HT1080 (cell line): ENCODE measurements at places on chromosomes 5 and 9. TPM values are rescaled to one million over a fixed set of nuclear protein-coding genes. Genes with fewer than 3 reads are reported as not detected.

CNOT8 gene
- total RNA-seq: 40.0 and 52.5 TPM in 2 replicates

ARL10 gene
- total RNA-seq: 0.79 and 2.2 TPM in 2 replicates

CERCAM gene
- 60.9 and 65.5 TPM in 2 replicates for total RNA-seq

PRRX2 gene
- not detected in 2 replicates for total RNA-seq

EMB gene
- total RNA-seq: 14.2 and 18.5 TPM in 2 replicates

TAS2R1 gene
- not detected in 2 replicates for total RNA-seq

TMEM232 gene
- 0.27 and 0.77 TPM in 2 replicates for total RNA-seq

FOXD4 gene
- total RNA-seq: 1.1 and 1.2 TPM in 2 replicates

FRRS1L gene
- total RNA-seq: not detected in 2 replicates

PCDHB6 gene
- total RNA-seq: 0.13 and 0.27 TPM in 2 replicates

SREK1 gene
- 47.5 and 87.6 TPM in 2 replicates for total RNA-seq

CTXN3 gene
- not detected in 2 replicates for total RNA-seq

- no peak for DNase-seq
Measured at GRCh38 chr5:1666812-1667588, 132.6 kb downstream of the MRPL36 start.

GRCh38 chr9:18720691-18721090 is 246.7 kb downstream of the ADAMTSL1 start:
- DNase-seq: peak; percentile 38

DNA sequence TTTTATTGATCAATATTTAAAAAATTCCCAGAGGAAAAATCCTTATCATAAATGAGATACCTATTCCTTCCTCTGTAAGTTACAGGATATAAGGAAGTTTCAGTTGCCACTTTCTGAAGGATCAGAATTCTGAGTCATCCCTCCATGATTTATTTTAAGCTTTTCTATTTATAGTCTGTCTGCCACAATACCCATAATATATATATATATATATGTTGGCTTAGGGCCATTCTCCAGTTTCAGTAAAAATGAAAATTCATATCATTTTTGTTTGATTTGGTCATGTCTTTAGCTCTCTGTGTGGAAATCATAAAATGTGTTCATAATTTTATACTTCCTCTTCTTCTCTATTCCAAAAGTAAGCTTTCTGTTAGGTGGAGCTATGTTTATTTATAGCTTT is 215.8 kb upstream of the CYLC2 start:
- peak; percentile 11 for DNase-seq

GRCh38 chr5:165039748-165040147 is 1534.3 kb downstream of the MAT2B start:
- DNase-seq: no peak

- no peak for DNase-seq
Measured at GRCh38 chr5:127409246-127409917, 108.1 kb upstream of the PRRC1 start.

DNA sequence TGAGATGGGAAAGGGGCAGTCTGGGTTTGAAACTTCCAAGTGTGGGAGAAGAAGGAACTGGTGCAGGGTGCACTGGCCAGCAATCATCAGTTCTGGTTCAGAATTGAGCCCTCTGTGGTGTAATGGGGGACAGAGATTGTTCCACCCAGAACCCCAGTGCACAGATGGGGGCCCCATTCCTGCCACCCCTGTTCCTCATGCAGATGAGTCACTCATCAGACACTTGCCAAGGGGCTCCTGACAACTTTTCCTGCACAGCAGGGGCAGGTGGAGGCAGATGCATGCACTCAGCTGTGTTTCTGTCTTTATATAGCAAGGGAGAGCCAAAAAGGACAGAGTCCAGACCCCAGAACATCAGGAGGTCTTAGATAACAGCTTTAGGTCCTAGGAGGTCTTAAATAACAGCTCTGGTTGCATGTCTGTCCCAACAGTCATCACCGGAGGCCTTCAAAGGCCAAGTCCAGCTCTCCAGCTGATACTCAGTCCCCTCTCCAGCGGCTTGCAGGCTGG is 252.9 kb downstream of the HSPA4 start:
- no peak for DNase-seq

- peak; percentile 24 for DNase-seq
Measured at GRCh38 chr9:79685577-79685976, 113.8 kb downstream of the TLE4 start.

DNA sequence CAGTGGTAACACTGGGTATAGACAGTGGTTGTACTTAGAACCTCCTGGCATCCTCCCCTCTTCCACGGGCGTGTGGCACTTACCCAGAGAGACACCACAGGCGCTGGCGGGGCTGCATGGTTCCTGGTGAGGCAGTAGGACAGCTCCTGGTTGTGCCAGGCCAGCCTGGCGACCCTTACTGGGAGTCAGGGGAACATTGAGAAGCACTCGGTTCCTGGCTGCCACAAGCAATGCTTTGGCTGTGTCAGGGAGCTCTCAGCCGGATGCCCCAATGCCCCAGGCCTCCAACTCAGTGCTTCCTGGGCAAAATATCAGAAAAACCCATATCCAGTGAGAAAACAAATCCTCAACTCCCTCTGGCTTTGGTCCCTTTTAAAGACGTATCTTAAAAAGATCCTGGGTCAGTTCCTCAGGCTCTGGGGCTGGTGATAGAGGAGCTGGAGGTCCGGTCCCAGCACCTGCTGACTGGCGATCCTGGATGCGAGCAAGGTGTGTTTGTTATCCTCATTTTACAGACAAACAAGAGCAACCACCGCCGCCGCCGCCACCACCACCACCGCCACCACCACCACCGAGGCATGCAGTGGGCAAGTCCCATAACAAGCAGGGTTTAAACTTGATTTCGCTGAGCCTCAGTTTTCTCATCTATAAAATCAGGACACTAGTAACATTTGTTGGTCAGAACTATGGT is 4.2 kb downstream of the NKX2-5 start:
- DNase-seq: no peak

- no peak for DNase-seq
Measured at GRCh38 chr9:135199489-135199888, 112.0 kb downstream of the OLFM1 start.

DNA sequence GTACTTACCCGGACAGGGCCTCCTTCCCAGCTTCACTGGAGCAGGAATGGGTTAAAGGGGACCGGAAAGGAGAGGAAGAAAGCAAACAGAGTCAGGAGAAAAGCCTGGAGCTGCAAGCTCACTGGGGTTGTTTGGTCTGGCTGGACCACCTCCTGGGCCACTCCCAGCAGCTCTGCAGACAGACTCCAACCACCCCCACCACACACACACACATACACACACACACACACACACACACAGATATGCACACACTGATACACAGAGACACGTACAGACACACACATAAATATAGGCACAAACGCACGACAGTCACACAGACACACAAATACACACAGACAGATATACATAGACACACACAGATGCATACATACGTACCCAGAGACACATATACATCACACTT is 34.9 kb upstream of the SYNPO start:
- DNase-seq: no peak

GRCh38 chr5:93249651-93250289 is 331.2 kb downstream of the NR2F1-AS1 start:
- DNase-seq: peak; percentile 13

GRCh38 chr9:109556061-109556460 is 58.0 kb upstream of the PTPN3 start:
- DNase-seq: peak; percentile 82

DNA sequence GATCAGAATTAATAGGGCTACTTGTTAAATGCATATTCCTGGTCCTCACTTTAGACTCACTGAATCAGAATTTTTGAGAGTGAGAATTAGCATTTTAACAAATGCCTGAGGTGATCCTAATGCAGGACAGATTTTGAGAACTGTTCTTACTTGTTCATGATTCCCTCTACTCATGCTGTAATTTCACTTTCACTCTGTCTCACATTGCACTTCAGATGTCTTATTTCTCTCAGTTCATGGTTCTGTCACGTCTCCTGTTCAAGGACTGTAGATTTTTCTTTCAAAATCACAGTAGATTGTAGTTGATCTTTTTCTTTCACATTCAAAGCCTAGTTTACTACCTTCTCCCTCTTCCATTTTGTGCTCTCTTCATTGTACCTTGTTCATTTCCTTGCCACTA is 54.3 kb downstream of the ADGRV1 start:
- no peak for DNase-seq

DNA sequence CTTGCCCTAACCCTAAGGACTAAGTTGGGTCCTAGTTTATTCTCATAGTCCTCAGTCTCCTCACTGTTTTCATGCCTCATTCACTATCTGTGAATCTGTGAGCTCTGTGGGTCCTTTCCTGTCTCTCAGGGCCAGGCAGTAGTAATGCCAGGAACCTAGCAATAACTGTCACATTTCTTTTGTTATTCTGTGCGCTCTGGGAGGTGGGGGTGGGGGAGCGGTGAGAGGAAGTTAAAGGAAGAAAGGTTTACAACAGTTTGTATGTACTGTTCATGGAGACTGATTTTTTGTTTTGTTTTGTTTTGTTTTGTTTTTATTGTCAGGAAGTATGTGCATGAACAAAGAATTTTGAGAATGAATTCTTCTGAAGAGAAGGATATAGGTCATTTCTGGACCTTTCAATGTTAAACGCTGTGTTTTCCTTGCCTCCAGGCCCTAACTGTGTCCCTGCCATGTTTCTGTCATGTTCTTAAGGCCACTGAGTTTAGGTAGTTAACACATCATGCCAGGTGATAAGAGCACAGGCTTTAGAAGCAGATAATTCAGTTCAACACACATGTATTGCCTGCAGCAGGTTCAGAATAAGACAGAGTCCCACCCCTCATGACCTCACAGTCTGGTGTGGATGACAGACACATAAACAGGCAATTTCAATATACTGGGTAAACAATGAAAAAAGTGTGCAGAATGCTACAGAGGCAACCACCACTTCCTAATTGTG is 13.3 kb upstream of the FEM1C start:
- DNase-seq: no peak

- no peak for DNase-seq
Measured at GRCh38 chr9:121071756-121072421, 2.9 kb upstream of the CNTRL start.

DNA sequence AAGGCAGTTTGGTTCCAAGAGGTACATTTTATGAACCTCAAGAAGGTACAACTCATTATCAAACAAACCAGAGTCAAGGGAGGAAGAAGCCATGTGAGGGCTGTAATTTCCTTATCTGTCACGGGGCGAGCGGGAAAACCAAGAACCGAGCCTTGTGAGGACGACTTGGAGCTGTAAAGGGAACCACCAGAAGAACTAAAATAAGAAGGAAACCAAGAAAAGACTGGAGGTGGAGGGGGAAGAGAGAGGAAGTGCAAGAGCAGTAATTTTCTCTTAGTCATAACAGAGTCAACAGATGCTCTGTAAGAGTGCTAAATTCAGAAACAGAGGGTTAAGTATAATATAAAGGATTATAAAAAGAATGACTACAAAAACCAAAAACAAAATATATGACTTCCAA is 127.1 kb downstream of the DIRAS2 start:
- peak; percentile 4 for DNase-seq

DNA sequence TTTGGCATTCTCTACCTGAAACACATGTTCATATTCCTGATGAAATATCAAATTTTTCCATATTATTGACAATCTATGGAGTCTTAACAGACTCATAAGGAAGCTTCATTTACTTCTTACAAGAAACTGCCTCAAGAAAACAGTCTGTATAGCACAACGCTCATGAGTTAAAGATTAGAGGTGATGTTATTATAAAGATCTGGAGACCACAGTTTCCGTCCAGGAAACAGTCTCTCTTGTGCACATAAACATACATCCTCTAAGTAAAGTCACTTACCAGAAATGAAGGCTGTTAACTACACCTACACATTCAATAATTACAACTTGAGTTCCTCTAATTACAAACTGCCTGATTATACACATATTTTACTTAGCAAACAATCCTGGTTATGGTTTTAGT is 86.9 kb downstream of the RAPGEF6 start:
- DNase-seq: no peak

DNA sequence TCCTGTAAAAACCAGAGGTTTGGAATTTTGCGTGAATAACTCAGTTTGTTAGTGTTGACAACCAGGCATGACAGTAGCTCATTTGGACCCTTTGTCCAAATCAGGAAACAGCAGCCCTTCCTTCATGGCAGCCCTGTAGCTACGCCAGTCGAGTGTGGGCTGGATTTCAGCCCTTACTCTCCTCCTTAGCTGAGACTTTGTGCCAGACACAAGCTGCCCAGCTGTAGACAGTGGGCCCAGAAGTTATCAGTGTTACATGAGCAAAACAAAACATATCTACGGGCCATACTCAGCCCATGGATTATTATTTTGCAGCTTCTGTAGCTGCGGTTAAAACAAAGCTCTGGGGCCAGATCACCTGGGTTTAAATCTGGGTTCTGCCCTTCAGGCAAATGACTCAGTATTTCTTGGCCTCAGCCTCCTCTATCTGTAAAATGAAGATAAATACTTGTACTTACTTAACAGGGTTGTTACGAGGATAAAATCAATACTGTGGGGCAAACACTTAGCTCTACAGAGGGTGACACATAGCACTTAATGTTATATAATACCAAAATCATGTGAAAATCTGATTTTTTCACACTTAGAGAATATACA is 76.9 kb downstream of the GHR start:
- DNase-seq: no peak
